Stimulated activated CD4-positive, alpha-beta T cell treated with anti-CD3 and anti-CD28 coated beads, Interleukin-15, amount 100 ng/mL, for 1 hour (primary cell): ENCODE measurements at places on chromosomes 16 and 17.

GRCh38 chr17:51768706-51769105, 389.8 kb downstream of the CA10 start:
- no peak for DNase-seq

DNA sequence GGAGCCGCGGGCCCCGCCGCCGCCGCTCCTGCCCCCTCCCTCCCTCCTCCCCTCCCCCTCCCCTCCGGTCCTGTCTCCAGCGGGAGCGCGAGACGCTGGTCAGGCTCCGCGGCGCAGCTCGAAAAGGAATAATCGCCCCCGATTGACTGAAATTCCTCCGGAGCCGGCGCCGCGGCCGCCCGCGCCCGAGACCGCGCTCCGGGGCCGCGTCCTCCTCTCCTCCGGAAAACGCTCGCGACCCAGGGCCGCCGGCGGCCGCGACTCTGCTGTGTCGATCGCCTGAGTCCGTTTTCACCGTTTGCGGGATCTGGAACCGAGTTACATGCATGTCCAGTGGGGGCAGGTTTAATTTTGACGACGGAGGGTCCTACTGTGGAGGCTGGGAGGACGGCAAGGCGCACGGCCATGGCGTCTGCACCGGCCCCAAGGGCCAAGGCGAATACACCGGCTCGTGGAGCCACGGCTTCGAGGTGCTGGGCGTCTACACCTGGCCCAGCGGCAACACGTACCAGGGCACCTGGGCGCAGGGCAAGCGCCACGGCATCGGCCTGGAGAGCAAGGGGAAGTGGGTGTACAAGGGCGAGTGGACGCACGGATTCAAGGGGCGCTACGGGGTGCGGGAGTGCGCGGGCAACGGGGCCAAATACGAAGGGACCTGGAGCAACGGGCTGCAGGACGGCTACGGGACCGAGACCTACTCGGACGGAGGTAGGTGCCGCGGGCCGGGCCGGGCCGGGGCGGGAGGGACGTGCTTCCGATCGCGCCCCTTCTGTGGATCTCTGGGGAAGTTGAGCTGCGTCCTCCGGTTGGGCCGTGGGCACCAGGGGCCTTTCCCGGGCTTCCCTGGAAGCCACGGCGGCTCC, 744 bp downstream of the JPH3 start:
- no peak for DNase-seq

- DNase-seq, result no peak
Observed at GRCh38 chr17:82655038-82655479, 6.8 kb upstream of the WDR45B start.

DNA sequence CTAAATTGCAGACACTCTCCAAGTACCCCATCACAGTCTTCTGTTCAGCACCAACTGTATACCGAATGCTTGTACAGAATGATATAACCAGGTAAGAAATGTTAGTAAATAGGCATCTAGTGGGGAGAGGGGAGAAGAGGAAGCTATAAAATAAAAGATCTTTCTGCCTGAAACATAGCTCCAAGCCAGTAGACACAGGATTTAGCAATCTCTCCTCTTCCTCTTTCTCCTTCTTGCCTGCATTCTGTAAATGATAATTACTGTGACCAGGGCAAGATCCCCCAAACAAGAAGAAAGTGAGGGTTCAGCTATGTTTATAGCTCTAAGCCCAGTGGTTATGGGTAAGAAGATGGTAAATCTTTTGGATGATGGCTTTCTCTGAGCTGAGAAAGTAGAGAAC, 17.9 kb downstream of the ACSM3 start:
- no peak for DNase-seq

- DNase-seq, result no peak
Observed at GRCh38 chr16:30349675-30350074, 5.4 kb downstream of the CD2BP2 start.

GRCh38 chr16:85286066-85286831, 174.0 kb upstream of the CIBAR2 start:
- no peak for DNase-seq

- DNase-seq, result peak; percentile 14
Observed at GRCh38 chr16:84144209-84144858, 643 bp downstream of the HSDL1 start.

DNA sequence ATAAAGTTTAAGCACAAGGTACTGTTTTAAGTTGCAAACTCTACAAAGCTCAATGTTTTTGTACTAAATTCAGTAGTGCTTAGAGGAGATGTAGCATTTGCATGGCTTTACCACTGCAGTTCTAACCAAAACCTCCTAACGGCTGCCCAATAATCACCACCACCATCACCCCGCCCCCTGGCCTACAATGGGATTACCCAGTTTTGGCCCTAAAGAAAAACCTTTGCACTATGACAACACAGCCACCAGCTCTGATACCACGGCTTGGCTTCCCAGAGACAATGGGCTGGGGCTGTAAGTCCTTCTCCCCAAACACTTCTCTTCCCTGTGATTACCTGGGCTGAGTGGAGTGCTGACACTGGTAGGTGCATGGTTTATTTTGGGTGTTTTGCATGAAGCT, 58.4 kb upstream of the MTMR4 start:
- DNase-seq, result no peak
